Epithelial cell of proximal tubule (primary cell): ENCODE measurements at places on chromosomes 7 and 10. TPM values are rescaled to one million over a fixed set of nuclear protein-coding genes. Genes with fewer than 3 reads are reported as not detected.

ACSM6 gene
- not detected in 2 replicates for total RNA-seq

CCDC3 gene
- 0.14 and 0.40 TPM in 2 replicates for total RNA-seq

LEP gene
- total RNA-seq: not detected in 2 replicates

AVL9 gene
- 18.7 and 56.7 TPM in 2 replicates for total RNA-seq

SMKR1 gene
- total RNA-seq: 0.94 TPM in 1 of 2 replicates, not detected in the other

LIPN gene
- total RNA-seq: not detected in 2 replicates

MTURN gene
- 3.4 and 4.7 TPM in 2 replicates for total RNA-seq

OPALIN gene
- not detected in 2 replicates for total RNA-seq

NPFFR1 gene
- total RNA-seq: 0.14 TPM in 1 of 2 replicates, not detected in the other

DPYSL4 gene
- 1.7 and 3.3 TPM in 2 replicates for total RNA-seq

SLC18A3 gene
- not detected in 2 replicates for total RNA-seq

FFAR4 gene
- total RNA-seq: not detected in 2 replicates

DNA sequence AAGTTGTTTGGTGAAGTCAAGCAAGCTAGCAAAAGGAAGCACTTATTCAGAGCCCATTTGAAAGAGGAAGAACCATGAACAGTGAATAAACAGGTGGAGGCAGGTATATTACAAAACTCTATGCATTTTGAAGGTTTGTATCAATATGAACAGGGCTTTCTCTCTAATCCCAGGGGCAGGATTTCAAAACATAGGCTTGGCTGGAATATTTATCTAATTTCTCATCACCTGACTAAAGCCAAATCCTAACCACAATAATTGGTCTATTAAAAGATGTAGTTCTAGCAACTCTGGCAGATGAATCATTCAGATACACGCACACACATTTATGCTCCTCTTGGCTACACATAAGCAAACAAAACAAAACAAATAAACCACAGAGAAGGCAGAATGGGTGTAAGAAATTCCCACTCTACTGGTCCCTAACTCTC is 554.4 kb downstream of the INHBA start:
- no peak for DNase-seq

- DNase-seq: no peak
Observed at GRCh38 chr7:130461272-130461671, 20.5 kb upstream of the CEP41 start.

- no peak for DNase-seq
Observed at GRCh38 chr7:41010418-41010817, 692.5 kb downstream of the INHBA start.

DNA sequence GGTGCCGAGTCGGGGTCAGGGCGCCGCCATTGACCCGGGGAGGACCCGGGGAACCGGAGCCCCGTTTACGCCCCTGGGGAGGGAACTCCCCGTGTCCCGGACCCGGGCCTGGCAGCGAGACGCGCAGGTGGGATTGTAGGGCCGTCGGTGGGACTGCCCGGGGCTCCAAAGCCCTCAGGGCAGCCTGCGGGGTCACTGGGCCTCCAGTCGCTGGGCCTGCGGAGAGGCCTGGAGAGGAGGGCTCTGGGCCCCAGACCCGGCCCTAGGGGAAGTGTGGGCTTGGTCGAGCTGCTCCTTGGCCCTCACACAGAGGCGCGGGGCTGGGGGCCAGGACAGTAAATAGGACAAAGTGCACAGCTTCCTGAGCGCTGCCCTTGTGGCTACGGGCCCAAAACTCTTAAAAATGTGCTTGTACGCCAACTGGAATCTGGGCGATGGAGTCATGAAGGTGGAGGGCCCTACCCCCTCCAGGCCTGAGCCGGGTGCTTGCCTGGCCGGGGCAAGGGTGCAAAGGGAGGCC is 657 bp downstream of the ECHDC3 start:
- DNase-seq: no peak

GRCh38 chr10:104780165-104780564 is 139.1 kb downstream of the SORCS3 start:
- no peak for DNase-seq

- no peak for DNase-seq
Observed at GRCh38 chr10:62071846-62072281, 170.4 kb downstream of the ARID5B start.

- no peak for DNase-seq
Observed at GRCh38 chr10:73021050-73021449, 66.4 kb upstream of the PLA2G12B start.

DNA sequence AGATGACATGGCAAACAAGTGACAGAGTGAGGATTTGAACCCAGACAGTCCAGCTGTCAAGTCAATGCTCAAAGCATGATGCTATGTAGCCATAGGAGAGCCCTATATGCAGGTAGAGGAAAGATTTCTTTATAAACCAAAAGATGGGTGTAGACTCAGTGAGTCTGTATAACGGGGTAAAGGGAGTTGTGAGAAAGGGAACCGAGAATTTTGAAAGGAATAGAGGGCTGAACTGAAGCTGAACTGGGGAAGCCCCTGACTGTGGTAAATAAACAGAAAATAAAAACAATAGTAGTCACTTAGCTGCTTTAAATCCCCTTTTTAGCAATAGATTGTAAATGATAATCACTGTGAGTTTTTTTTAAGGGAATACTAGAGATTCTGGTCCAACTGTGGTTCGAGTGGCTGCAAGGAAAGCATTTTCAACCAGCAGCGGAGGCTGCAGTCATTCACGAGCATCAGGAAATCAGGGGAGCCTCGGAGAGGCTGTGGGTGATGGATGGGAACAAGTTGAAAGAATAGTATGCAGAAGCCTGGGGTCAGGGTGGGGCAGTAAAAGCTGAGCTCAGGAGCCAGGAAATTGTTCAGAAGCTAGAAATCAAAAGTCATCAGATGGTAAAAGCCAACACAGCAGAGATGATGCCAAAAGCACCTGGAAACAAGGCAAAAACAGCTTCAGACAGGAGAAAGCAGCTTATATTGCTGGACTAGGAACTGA is 393.5 kb downstream of the GFRA1 start:
- no peak for DNase-seq

GRCh38 chr10:114276066-114276465 is 37.0 kb downstream of the VWA2 start:
- DNase-seq: no peak

DNA sequence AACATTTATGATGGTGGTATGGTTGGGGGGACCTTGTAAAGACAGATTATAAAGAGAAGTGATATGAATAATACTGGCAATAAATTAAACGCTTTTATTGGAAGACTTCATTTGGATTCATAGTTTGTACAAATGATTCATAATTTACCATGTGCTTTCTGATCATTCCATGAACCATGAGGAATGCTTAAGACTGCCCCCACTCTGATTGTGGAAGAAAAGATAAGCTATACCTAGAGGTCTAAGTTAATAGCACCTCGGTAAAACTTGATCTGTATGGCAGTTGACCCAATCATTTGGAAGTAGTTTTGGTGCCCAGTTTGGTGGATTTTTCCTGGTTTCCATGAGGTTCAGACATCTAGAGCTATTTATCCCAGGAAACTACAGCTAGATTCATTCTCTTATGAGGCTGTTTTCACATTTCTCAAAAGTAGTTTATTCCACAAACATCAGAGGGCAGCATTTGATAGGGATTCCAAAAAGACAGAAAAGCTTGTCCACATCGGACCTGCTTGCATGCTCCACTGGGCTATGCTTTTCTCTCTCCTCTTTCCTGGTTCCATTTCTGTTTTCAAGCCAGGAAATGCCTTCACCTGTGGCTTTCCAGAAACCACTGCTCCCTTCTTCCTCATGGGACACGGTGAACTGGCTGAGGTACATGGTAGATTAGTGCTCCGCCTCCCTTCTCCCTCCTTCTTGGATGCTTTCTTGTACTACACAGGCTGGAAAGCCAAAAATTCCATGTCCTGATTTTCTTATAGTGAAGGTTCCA is 29.2 kb downstream of the TFAM start:
- peak; percentile 77 for DNase-seq

- no peak for DNase-seq
Observed at GRCh38 chr10:114347241-114347640, 57.1 kb downstream of the AFAP1L2 start.

DNA sequence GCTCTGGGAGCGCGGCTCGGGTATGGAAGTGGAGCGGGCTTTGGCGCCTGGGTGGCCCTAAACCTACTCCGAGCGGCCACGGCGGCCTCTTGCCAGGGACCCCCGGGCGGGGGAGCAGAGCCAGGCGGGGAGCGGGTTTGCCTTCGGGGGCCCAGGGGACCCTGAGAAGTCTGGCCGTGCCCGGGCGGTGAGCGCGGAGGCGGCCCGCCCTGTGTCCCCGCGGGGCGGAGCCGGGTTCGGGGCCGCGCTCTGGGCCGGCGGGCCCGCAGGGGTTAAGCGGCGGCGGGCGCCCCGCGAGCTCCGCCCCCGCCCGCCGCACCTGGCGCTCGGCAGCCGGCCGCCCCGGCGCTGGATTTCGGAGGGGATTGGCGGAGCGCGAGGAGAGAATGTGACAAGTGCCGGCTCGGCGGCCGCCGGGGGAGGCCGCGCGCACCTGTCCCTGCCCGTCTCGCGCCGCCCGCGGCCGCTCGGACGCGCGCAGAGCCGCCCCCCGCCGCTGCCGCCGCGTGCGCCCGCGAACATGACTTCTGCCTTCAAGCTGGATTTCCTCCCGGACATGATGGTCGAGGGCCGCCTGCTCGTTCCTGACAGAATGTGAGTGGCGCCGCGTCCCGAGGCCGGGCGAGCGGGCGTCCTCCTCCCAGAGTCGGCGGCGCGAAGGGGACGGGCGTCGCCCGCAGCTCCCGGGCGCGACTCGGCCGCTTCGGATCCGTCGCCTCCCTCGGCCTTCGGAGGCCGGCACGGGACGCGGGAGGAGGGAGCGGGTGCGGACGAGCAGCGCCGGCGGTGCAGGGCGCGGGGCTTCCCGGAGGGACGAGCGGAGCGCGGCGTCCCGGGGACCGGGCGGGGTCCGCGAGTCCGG is at the start of gene CELF2:
Gene CELF2 (plus strand): TSS at position 303 of the 862 bp plus-strand sequence. CDS start 218 bp downstream, at position 521.
- DNase-seq: no peak

DNA sequence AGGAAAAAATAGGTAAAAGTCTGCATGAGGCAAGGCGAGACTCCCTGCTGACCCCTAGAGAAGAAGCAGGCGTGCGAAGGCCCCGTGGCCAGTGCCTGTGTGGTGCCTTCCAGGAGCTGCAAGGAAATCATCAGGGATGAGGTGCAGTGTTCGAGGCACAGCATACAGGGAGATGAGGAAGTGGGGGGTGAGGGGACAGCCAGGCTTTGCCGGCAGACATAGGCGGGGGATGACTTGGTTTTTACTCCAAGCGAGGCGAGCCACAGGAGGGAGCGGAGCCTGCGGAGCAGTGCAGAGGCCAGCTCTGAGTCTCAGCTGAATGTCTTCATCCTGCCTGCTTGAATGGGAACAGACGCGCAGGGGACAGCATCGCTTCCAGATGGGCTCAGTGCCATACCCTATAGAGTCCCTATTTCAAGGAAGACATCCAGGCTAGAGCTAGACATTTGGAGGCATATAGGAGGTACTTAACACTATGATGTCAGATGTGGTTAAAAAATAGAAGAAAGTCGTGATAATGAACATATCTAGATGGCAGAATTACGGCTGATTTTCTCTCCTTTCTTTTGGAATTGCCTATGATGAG is 49.5 kb downstream of the TCERG1L start:
- no peak for DNase-seq

DNA sequence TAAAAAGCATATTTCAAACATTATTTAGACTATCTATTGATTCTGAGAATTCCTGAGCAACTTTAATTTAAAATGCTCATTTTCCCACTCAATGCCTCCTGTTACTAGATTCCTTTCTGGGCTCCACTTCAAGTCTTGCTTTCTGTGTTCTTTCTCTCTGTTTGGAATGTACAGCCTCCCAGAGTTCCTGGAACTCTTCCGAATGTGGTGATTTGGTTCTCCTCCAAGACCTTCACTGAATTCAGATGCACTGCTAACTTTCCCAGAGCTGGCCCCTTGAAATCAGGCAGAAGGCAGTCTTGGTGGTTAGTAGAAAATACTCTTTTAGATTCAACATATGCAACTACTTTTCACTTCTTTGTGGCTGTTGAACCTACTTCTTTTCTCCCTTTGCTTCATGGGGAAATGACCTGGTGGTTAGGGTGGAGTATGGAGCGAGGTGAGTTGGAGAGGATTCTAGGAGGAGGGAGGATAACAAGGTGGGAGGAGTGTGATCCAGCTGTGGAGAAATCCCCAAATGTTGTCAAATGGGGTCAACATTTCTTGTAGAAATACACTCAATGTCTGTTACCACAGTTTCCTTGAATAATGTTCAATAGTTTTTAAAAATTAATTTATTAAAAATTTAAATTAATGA is 27.9 kb upstream of the CCDC7 start:
- DNase-seq: no peak

- no peak for DNase-seq
Observed at GRCh38 chr7:26144184-26145080, 7.6 kb upstream of the NFE2L3 start.

- DNase-seq: peak; percentile 75
Observed at GRCh38 chr7:50869108-50869725, 86.5 kb upstream of the GRB10 start.

DNA sequence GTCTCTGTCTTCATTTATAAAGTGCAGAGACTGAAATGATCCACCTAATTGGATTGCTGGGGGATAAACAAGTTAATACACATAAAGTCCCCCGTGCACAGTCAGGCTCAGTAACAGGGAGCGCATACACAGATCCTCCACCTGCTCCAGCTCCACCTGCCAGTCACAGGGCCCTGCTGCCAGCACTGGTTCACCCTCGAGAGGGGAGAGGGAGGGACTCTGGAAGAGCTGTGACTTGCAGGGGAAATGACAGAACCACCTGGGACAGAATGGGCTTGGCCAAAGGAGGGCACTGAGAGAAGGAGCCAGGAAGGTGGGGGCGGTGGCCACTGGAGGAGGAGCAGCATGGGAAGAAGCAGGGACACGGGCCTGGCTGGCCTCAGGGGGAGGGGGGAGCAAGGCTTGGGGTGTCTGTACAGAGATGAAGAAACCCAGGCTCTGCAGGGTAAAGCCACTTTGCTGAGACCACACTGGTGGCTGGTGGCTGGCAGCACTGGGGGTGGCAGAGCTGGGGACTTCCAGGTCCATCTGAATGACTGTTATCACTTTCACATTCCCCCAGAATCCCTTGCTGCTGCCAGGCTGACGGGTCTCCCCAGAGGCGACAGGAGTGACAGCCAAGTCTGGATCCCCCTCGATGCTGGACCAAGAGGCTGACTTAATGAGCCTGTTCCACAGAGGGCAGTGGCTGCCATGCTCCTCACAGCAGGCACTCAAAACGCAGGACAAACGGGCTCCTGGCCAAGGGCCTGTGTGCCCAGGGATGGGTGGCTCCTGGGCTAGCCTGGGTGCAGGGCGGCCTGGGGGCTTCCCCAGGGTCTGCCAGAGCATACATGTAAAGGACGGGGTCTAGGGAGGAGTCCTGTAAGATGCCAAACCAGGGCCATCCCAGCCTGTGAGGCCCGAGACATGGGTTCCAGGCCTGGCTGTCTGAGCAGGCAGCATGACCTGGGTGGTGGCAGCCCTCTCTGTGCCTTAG is 151.1 kb downstream of the SH3PXD2A start:
- no peak for DNase-seq
